Amniotic epithelial cell (primary cell): ENCODE measurements at places on chromosomes 7 and 10.

- DNase-seq, result no peak
Measured at GRCh38 chr7:149286811-149287400, 24.9 kb downstream of the ZNF783 start.

DNA sequence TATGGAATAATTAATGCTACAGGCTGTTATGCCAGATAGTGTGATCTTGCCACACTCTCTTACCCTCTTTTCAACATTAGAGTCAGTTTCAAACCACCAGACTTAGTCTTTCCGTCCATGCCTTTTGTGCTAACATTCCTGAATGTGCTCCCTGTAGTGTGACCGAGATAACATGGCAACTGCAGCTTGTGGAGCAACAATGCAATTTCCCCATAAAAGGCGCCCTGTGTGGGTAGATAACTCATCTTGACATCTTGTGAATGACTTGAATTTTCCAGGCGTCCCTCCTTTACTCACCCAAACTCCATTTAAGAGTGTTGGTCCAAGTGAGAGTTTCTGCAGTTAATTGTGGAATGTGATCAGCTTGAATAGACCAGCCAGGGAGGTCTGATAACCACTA lies 99.6 kb downstream of the DNAH11 start:
- DNase-seq, result peak; percentile 86

DNA sequence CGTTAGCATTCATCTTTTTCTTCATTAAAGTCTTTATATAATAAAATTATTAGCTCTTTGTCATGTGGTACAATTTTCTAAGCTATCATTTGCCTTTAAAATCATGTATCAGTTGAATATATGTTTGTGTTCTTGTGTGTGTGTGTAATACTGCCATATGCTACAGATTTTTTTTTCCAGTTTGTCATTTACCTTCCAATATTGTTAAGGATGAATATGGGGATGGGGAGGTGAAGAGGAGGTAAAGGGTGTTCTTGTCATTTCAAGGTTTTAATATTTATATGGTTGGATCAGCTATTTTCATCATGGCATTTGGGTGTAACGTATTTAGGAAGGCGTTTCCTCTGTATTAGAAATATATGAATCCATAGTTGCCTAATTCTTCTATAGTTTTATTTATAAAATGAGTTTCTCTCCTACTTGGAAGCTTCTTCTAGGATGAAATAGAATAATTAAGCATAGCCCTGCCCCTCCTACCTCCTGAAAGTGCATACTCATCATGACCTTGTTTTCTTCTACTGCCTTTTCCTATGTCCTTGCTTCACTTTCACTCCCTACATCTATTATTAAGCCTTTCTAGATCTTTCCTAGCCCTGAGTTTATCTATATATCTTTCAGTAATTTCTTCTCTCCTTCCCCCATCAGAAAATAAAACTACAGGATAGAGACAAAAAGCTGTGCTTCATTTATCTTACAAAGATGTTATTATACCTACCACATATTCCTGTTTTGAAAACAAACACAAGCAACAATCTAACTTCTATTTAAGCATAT lies 25.1 kb downstream of the RAB18 start:
- peak; percentile 67 for DNase-seq

DNA sequence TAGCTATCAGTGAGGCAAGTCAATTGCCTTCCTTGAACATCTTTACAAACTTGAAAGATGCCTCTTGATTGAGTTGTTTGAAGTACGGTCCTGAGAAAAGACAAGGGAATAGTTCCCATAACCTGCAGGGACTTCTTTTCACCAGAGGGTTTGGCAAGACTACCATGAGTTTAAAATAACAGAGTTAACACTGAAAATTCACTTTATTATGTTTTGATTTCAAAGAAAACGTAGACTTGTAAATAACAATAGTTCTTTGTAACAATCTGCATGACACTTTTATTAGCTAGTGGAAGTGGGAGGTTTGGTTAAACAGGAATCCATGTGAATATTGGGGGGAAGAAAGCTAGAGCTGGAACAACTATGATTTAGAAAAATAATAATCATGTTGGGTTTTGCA lies 49.5 kb downstream of the WNT2 start:
- no peak for DNase-seq

- DNase-seq, result peak; percentile 95
Measured at GRCh38 chr10:17836942-17837341, 27.8 kb downstream of the MRC1 start.

GRCh38 chr10:24958091-24958720 lies 5.8 kb upstream of the PRTFDC1 start:
- peak; percentile 91 for DNase-seq

GRCh38 chr10:131187274-131187673 lies 124.2 kb downstream of the TCERG1L start:
- no peak for DNase-seq

- no peak for DNase-seq
Measured at GRCh38 chr7:1231214-1232102, 1.2 kb upstream of the UNCX start.

DNA sequence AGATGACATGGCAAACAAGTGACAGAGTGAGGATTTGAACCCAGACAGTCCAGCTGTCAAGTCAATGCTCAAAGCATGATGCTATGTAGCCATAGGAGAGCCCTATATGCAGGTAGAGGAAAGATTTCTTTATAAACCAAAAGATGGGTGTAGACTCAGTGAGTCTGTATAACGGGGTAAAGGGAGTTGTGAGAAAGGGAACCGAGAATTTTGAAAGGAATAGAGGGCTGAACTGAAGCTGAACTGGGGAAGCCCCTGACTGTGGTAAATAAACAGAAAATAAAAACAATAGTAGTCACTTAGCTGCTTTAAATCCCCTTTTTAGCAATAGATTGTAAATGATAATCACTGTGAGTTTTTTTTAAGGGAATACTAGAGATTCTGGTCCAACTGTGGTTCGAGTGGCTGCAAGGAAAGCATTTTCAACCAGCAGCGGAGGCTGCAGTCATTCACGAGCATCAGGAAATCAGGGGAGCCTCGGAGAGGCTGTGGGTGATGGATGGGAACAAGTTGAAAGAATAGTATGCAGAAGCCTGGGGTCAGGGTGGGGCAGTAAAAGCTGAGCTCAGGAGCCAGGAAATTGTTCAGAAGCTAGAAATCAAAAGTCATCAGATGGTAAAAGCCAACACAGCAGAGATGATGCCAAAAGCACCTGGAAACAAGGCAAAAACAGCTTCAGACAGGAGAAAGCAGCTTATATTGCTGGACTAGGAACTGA lies 393.5 kb downstream of the GFRA1 start:
- no peak for DNase-seq

- no peak for DNase-seq
Measured at GRCh38 chr10:22766693-22767092, 52.3 kb upstream of the PIP4K2A start.

DNA sequence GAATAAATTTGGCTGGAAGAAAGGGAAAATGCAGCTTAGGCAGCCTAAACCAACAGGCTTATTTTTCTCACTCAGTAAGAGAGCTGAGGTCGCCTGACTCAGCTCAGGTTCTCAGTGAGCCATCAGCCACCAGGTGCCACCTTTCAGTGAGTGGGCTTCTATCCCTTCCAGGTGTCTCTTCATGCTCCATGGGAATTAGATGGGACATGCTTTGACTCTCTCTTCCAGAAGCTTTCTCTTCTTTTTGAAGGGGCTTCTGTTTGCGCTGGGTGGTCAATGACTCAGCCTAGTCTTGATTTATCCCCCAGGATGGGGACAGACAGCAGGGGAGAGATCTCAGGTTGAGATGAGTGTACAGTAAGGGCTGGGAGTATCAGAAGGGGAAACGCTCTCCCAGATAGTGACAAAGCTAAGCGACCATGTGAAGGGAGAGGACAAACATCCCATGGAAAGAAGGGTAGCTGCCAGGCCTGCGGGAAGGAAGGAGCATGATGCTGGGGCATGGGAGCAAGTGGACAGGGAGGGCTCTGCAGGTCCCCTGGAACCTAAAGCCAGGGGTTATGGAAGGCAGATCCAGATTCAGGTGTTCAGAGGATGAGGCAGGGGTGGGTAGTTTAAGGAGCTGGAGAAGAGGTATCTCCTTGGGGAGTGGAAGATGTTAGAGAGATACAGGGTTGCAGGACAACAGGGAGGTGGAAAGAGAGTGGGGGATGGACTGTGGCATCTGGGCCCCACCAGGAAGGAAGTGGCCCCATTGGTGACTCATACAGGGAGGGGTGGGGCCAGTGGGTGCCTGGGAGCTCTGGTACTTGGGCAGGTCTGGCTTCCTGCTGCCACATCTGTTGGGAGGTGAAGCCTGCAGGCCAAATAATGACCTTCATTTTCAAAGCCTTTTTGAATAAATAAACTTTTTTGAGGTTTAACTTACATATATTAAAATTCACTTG lies 32.5 kb downstream of the OGDH start:
- DNase-seq, result peak; percentile 55

DNA sequence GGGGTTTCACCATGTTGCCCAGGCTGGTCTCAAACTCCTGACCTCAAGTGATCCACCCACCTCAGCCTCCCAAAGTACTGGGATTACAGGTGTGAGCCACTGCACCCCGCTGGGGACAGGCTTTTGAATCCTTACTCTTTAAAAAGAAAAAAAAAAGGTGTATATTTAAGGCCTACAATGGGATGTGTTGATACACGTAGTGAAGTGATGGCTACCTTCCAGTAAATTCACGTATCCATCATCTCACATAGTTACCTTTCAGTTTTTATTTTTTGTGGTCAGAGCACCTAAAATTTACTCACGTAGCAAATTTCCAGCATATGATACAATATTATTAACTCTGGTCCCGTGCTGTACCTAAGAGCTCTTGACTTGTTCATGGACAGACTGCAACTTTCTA lies 119.5 kb upstream of the INSYN2A start:
- no peak for DNase-seq
